Small intestine (tissue), 16 donors: ENCODE measurements at places on chromosomes 2 and 18.
A peak's percentile ranks its signal among the peaks of the same experiment; 100 is the strongest.

GRCh38 chr2:58195662-58196061 is 45.5 kb downstream of the FANCL start:
- H3K36me3 ChIP-seq, result no peaks in the 10 kb centered on the region
- H3K27ac ChIP-seq, result no peak overlapping the region
- no peaks in the 10 kb centered on the region for H3K4me1 ChIP-seq
- H3K27me3 ChIP-seq, result no peaks in the 10 kb centered on the region
- DNase-seq, result no peak
- no peak overlapping the region for H3K4me3 ChIP-seq

DNA sequence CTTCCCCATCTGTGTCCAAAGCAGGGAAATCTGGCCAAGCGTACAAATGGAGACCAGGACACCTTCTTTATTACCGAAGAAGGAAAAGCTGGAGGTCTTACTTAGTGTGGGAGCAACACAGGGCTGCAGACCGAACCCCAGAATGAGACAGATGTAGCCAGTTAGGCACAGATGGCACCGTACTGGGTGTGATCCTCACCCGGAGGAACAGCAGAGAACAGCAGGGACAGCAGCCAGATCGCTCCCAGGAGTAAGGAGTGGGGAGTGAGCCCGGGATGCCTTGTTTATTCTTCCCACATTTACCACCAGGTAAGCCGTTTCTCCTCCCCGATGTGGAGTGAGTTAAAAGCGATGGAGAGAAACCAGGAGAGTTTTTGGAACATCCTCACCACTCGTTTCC is 150.7 kb upstream of the SPRED2 start:
- no peaks in the 10 kb centered on the region for H3K4me1 ChIP-seq
- H3K27ac ChIP-seq, result no peak overlapping the region
- peaks cover 11% of the 10 kb centered on the region for H3K27me3 ChIP-seq
- H3K4me3 ChIP-seq, result no peak overlapping the region
- no peaks in the 10 kb centered on the region for H3K36me3 ChIP-seq

DNA sequence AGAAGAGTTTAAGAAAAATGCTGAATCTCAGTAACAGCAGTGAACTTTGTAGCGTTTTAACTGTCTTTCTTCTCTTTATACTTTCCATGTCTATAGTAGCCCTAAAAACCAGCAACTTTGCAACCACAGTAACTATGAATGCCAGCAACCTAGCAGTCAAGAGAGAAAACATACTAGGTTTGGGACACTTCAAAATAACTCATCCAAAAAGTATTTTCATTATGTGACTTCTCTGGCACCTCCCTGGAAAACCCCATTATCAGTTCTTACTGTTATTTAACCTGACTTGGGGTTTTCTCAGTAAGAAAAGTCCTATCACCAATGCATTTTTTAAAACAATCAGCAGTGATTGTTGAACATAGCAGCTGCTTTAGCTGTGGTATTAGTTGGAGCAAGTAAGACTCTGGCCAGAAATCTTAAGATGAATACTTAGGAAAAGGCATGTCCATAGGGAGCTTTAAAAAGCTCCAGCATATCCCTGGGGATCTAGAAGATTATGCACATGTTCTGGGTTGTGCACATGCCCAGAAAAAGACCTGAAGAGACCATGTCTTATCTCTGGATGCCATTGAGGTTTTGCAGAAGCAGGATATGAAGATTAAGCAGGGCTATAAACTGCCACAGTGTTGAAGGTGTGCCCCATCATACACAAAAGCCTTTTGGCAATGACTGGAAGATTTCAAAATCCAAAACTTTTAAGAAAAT is 411.3 kb downstream of the CMPK2 start:
- H3K4me3 ChIP-seq, result no peak overlapping the region
- H3K36me3 ChIP-seq, result no peaks in the 10 kb centered on the region
- DNase-seq, result peak; percentile 48
- peaks cover 6% of the 10 kb centered on the region for H3K4me1 ChIP-seq
- H3K27me3 ChIP-seq, result no peaks in the 10 kb centered on the region

DNA sequence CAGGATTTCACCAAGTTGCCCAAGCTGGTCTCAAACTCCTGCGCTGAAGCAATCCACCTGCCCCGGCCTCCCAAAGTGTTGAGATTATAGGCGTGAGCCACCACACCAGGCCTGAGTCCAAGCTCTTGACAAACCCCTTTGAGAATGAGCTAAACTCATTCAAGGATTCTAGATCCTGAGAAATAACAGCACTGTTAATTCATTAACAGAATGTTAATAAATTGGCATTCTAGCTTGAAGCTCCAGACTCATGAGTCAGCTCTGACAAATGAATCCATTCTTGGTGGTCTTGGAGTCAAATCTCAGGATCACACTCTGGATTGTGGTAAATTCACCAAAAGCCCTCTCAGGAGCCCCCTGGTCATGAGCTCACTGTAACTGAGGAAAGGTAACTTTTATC is 1.8 kb downstream of the NARS1 start:
- peaks cover 4% of the 10 kb centered on the region for H3K4me1 ChIP-seq
- H3K27me3 ChIP-seq, result no peaks in the 10 kb centered on the region
- H3K4me3 ChIP-seq, result no peak overlapping the region
- no peak overlapping the region for H3K27ac ChIP-seq

DNA sequence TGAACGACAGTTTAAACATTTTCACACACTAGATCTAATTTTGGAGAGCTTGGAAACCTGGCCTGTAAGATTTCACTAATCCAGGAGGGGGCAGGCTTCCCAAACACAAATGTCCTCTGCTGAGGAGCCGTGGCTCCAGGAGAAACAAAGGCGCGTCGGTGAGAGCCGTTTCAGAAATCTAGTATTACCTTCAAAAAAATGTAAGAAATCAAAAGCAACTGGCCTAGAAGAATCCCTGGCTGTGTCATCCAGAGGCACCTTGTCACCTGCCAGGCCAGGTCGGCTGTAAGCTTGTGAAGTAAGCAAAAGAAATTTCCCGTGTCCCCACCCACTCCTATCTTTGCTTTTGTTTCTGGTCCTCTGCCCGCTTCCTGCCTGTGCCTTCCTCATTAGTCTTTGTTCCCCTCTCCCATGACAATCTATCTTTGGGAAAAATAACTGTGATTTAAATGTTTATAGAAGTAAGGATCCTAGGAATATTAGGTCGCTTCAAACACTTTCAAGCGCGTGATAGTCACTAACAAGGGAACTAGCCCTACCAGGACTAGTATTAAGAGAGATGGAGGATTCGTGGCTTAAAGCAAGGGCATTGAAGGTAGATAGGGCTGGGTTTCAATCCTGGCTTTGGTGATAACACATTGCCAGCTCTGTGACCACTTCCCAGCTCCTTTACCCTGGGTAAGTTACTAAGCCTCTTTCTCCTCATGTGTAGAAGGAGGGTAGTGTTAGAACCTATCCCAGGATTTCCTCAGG is 99.5 kb upstream of the STK39 start:
- H3K4me1 ChIP-seq, result peaks cover 5% of the 10 kb centered on the region
- H3K27me3 ChIP-seq, result no peaks in the 10 kb centered on the region
- peak; percentile 87 for DNase-seq
- H3K4me3 ChIP-seq, result peak overlapping the region; percentile 66
- peak overlapping the region; percentile 60 for H3K27ac ChIP-seq

- H3K4me3 ChIP-seq, result no peak overlapping the region
- no peaks in the 10 kb centered on the region for H3K4me1 ChIP-seq
- DNase-seq, result peak; percentile 3
- H3K36me3 ChIP-seq, result no peaks in the 10 kb centered on the region
- H3K27me3 ChIP-seq, result no peaks in the 10 kb centered on the region
- no peak overlapping the region for H3K27ac ChIP-seq
These were observed 147.0 kb upstream of the KLHL14 start for GRCh38 chr18:32919799-32920198.

DNA sequence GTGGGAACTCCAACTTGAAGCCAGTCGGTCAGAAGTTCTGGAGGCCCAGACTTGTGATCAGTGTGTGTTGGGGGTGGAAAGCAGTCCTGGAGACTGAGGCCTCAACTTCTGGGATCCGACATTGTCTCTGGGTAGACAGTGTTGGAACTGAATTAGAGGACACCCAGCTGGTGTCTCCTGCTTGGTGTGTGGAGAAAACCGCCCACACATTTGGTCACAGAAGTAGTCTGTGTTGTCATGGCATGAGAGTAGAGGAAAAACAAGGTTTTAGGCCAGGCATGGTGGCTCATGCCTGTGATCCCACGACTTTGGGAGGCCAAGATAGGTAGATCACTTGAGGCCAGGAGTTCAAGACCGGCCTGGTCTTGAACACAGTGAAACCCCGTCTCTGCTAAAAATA is 51.5 kb downstream of the PUM2 start:
- H3K27ac ChIP-seq, result no peak overlapping the region
- H3K36me3 ChIP-seq, result peaks cover 17% of the 10 kb centered on the region

DNA sequence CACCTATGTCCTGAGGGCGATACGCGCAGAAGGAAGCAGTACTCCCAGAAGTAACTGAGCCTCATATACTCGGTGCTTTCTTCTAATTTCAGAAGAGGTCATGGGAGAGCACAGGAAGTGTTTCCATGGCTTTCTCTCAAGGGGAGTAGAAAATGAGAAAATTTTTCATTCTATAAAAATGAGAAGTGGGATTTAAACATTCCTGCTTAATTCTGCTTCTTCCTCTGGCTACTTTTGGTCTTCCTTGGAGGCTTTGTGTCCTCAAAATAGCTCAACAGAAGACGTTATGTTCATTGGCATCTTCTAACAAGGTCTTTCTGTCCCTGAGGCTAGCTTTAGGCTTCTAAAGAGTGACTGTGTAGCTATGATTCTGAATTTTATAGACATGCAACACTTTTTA is 497.0 kb downstream of the TDRD15 start:
- no peak overlapping the region for H3K4me3 ChIP-seq
- no peaks in the 10 kb centered on the region for H3K27me3 ChIP-seq
- no peaks in the 10 kb centered on the region for H3K36me3 ChIP-seq
- H3K4me1 ChIP-seq, result no peaks in the 10 kb centered on the region

- H3K4me3 ChIP-seq, result no peak overlapping the region
These were observed 48.6 kb upstream of the RPL31 start for GRCh38 chr2:100953406-100954043.

- H3K4me1 ChIP-seq, result peaks cover 3% of the 10 kb centered on the region
- DNase-seq, result no peak
- no peak overlapping the region for H3K4me3 ChIP-seq
- H3K36me3 ChIP-seq, result peaks cover 2% of the 10 kb centered on the region
- H3K27ac ChIP-seq, result no peak overlapping the region
These were observed 79.7 kb downstream of the STRN start for GRCh38 chr2:36886664-36887063.

- H3K27ac ChIP-seq, result no peak overlapping the region
- no peak overlapping the region for H3K4me3 ChIP-seq
- no peaks in the 10 kb centered on the region for H3K4me1 ChIP-seq
- H3K36me3 ChIP-seq, result no peaks in the 10 kb centered on the region
- H3K27me3 ChIP-seq, result no peaks in the 10 kb centered on the region
These were observed 123.2 kb downstream of the OLA1 start for GRCh38 chr2:174125090-174125489.

GRCh38 chr18:51044928-51045585 is 15.0 kb downstream of the SMAD4 start:
- H3K4me3 ChIP-seq, result no peak overlapping the region
- DNase-seq, result peak; percentile 13
- H3K36me3 ChIP-seq, result peaks cover 2% of the 10 kb centered on the region
- no peaks in the 10 kb centered on the region for H3K27me3 ChIP-seq

GRCh38 chr18:63603772-63604171 is 16.6 kb downstream of the SERPINB13 start:
- no peaks in the 10 kb centered on the region for H3K4me1 ChIP-seq
- H3K27ac ChIP-seq, result no peak overlapping the region
- no peaks in the 10 kb centered on the region for H3K36me3 ChIP-seq

DNA sequence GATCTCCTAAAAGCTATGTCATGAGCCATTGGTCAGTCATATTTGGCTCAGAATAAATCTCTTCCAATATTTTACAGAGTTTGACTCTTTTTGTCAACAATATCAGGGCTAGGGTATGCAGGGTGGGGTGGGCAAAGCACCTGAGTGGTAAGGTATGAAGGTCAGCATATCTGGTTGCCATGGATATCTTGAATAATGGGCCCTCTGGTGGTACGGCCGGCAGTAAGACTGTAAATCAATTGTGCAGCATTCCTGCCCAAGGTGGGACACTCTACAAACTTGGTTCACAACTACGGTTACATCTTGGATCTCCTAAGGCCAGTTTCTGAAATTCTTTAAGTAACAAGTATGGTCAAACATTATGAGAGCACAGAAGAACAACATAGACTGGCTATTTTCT is 119.6 kb downstream of the SPOPL start:
- no peaks in the 10 kb centered on the region for H3K36me3 ChIP-seq
- no peak for DNase-seq
- no peak overlapping the region for H3K27ac ChIP-seq
- peaks cover 2% of the 10 kb centered on the region for H3K27me3 ChIP-seq
- H3K4me1 ChIP-seq, result no peaks in the 10 kb centered on the region

GRCh38 chr2:235850771-235851551 is 317.2 kb downstream of the GBX2 start:
- no peak overlapping the region for H3K4me3 ChIP-seq
- H3K36me3 ChIP-seq, result peaks cover 30% of the 10 kb centered on the region
- no peaks in the 10 kb centered on the region for H3K4me1 ChIP-seq
- H3K27ac ChIP-seq, result no peak overlapping the region

- H3K27me3 ChIP-seq, result no peaks in the 10 kb centered on the region
- peak; percentile 74 for DNase-seq
- peak overlapping the region; percentile 19 for H3K27ac ChIP-seq
- H3K4me1 ChIP-seq, result peaks cover 4% of the 10 kb centered on the region
- H3K4me3 ChIP-seq, result no peak overlapping the region
- H3K36me3 ChIP-seq, result no peaks in the 10 kb centered on the region
These were observed 285.6 kb upstream of the ACVR2A start for GRCh38 chr2:147559070-147559725.

- no peak overlapping the region for H3K4me3 ChIP-seq
- no peaks in the 10 kb centered on the region for H3K36me3 ChIP-seq
- no peak overlapping the region for H3K27ac ChIP-seq
- no peaks in the 10 kb centered on the region for H3K27me3 ChIP-seq
These were observed 60.6 kb downstream of the CCDC74A start for GRCh38 chr2:131588152-131588873.

DNA sequence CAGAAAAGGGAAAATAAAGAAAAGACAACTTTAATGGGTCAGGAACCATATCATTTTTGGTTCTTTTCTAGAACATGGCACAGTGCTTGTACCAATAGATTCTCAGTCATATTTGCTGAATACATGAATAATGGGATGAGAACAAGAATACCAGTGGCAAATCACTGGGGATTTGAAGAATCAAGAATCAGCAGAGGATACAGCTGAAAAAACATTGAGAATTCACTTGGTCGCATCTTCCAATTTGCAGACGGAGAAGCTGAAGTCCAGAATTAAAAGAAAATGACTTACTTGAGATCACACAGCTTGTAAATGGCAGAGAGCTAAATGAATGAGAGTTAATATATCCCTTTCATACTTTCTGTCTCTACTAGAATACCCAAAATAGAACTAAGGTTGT is 362.2 kb downstream of the RAD51AP2 start:
- no peak overlapping the region for H3K27ac ChIP-seq
- no peaks in the 10 kb centered on the region for H3K4me1 ChIP-seq
- no peak for DNase-seq
- no peaks in the 10 kb centered on the region for H3K36me3 ChIP-seq

GRCh38 chr18:66676699-66677098 is 72.8 kb upstream of the CDH19 start:
- no peaks in the 10 kb centered on the region for H3K27me3 ChIP-seq
- H3K4me1 ChIP-seq, result no peaks in the 10 kb centered on the region
- H3K27ac ChIP-seq, result no peak overlapping the region
- no peak overlapping the region for H3K4me3 ChIP-seq
- no peak for DNase-seq
